ENCODE measurements at places on chromosomes 11 and 22. TPM values are rescaled to one million over a fixed set of nuclear protein-coding genes. Genes with fewer than 3 reads are reported as not detected.

The SLC17A6 gene
- not detected for total RNA-seq

The CD3D gene
- not detected for total RNA-seq

The MUC15 gene
- total RNA-seq, result not detected

The KCNQ1OT1 gene
- 0.07 TPM for total RNA-seq

The DRICH1 gene
- 0.50 TPM for total RNA-seq

The FUT4 gene
- 2.5 TPM for total RNA-seq

The TBX1 gene
- 2.9 TPM for total RNA-seq

The HBG1 gene
- not detected for total RNA-seq

The FXYD6 gene
- 0.16 TPM for total RNA-seq
